ENCODE measurements at places on chromosomes 11 and 22. TPM values are rescaled to one million over a fixed set of nuclear protein-coding genes. Genes with fewer than 3 reads are reported as not detected.

GRCh38 chr11:61413496-61413895 lies 16.3 kb downstream of the CPSF7 start:
- DNase-seq, result no peak
- no peak overlapping the region for H3K4me3 ChIP-seq

GRCh38 chr11:118883368-118884071 lies at the start of gene CXCR5:
Gene CXCR5 (plus strand): TSS chr11:118883892. CDS start chr11:118883942, 50 bp downstream.
- no peak within 1 kb of the TSS for H3K27ac ChIP-seq
- no peak for DNase-seq
- no peaks in the 10 kb centered on the region for H3K36me3 ChIP-seq
- H3K27me3 ChIP-seq, result peaks cover 3% of the 10 kb centered on the region
- H3K4me3 ChIP-seq, result no peak within 1 kb of the TSS

- H3K4me3 ChIP-seq, result no peak overlapping the region
- no peaks in the 10 kb centered on the region for H3K36me3 ChIP-seq
- no peak overlapping the region for H3K27ac ChIP-seq
- no peaks in the 10 kb centered on the region for H3K27me3 ChIP-seq
Observed at GRCh38 chr11:129976328-129976727, 26.3 kb downstream of the PRDM10 start.

DNA sequence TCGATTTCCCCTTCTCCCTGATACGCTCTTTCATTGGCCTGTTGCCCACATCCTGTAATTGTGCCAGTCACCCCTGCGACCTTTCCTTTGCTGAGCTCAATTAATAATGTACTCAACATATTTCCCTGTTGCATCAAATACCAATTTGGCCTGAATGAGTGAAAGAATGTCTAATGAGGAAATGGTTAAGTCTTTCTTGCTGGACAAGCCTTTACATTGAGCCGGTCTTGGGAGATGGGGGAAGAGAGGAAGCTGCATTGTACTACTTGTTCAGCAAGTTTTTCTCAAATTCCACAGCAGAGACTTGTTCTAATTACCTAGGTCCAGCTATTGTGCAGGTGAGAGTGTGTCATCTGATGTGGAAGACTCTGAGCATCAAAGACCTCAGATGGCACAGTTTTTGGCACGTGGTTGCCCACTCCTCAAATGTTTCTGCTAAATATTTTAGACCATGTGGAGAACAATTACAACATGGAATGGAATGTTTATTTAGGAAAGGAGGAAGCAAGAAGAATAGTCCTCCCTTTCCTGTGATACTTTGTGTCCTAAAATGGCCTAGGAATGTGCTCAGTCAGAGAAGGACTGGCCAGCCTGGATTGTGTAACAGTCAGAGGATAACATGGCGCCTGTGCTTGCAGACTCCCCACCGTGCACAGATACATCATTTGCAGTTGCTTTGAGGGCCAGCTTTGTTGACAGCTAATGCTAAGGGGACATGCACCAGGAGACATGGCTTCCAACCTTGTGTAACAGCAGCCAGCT lies 129.5 kb upstream of the E2F8 start:
- no peaks in the 10 kb centered on the region for H3K36me3 ChIP-seq
- H3K4me3 ChIP-seq, result no peak overlapping the region
- no peak for DNase-seq
- no peaks in the 10 kb centered on the region for H3K27me3 ChIP-seq

DNA sequence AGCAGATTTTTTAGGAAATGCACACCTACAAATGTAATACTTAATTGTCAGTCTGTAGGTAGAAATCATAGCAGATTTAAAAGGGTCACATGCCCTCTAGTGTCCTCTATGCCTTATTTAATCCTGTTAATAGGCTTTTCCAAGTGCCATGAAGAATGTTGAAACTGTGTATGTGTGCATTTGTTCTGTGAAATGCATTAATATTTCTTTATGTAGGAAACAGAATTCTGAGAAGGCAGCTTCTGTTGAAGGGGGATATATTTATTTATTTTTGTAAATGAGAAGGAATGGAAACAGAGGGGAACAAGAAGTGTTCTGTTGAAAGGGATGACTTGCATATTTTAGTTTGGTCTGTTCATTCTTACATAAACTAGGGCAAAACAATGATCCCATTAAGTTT lies 51.0 kb downstream of the SVIP start:
- DNase-seq, result peak; percentile 4
- H3K27ac ChIP-seq, result no peak overlapping the region
- H3K4me3 ChIP-seq, result no peak overlapping the region
- no peaks in the 10 kb centered on the region for H3K36me3 ChIP-seq
- peaks cover 9% of the 10 kb centered on the region for H3K4me1 ChIP-seq
- no peaks in the 10 kb centered on the region for H3K27me3 ChIP-seq

GRCh38 chr11:71246559-71246958 lies 5.8 kb downstream of the SHANK2 start:
- DNase-seq, result no peak
- peaks cover 5% of the 10 kb centered on the region for H3K36me3 ChIP-seq
- H3K27me3 ChIP-seq, result no peaks in the 10 kb centered on the region
- no peak overlapping the region for H3K27ac ChIP-seq
- H3K4me1 ChIP-seq, result peaks cover 85% of the 10 kb centered on the region

DNA sequence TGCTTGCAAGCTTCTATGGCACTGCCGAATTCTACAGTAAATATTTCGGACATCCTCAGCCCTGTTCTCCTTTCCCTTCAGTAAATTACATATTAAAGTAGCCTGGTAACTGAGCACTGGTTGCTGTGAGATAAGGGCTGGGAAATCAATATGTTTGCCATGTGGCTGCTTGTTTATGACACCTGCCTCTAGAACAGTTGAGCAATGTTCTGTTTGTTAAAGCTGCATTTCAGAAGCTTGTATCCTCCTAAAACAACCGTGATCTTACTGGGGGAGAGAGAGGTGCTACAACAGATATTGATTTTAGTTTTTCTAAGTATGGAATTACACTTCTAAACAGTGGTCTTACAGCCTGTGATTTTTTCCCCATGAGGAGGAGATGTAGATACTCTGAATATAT lies 39.4 kb downstream of the ZBTB16 start:
- H3K27ac ChIP-seq, result no peak overlapping the region
- H3K4me1 ChIP-seq, result peaks cover 27% of the 10 kb centered on the region
- DNase-seq, result peak; percentile 32
- H3K4me3 ChIP-seq, result no peak overlapping the region
- H3K27me3 ChIP-seq, result 0 out of 2 replicates have a peak, but pooled peaks cover 2% of the 10 kb centered on the region

- DNase-seq, result no peak
- no peak overlapping the region for H3K4me3 ChIP-seq
- no peak overlapping the region for H3K27ac ChIP-seq
- no peaks in the 10 kb centered on the region for H3K27me3 ChIP-seq
Observed at GRCh38 chr22:19868773-19869471, 14.2 kb upstream of the GNB1L start.

DNA sequence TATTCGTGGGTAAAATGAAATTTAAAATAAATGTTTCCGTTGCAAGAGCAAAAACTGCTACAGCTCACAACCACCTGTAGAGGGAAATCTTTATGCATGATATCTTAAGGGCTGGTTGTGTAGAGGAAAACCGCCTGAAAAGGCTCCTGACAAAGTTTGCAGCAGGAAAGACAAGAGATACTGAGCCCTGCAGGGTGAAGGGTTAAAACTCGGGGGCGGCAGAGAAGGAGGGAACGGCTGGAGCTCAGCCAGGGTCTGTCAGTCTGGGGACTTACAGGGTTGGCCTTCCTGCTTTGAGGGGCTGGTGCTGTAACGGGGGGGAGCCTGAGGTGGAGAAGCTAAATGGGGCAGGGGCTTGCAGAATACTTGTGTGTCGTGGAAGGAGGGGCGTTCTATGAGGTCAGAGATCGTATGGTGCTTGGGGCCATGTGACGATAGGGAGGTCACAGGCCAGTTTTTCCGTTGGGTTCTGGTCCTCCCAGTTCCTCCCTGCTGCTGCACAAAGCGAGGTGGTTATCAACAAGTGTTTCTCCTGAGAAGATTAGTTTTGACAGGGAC lies 122.9 kb upstream of the HSD17B12 start:
- no peak overlapping the region for H3K27ac ChIP-seq
- peaks cover 4% of the 10 kb centered on the region for H3K27me3 ChIP-seq
- H3K4me3 ChIP-seq, result no peak overlapping the region
- 0 out of 2 replicates have a peak, but pooled peaks cover 7% of the 10 kb centered on the region for H3K4me1 ChIP-seq

DNA sequence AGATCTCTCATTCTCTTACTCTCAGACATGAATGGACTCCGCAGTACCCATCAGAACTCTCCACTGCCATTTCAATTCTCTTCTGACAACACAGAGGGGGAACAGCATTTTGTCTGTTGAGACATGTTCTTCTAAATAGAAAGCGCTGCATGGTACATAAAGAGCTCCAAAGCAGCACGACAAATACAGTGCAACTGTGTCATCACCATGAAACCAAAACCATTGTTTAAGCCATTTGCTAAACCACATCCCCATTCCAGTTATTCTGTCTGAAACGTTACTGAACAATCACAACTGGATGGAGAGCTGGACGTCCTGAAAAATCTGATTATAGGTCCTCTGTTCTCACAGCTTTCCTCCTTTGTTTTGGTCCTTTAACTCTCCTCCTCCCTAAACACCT lies 17.9 kb upstream of the TENM4 start:
- no peak overlapping the region for H3K27ac ChIP-seq
- H3K4me3 ChIP-seq, result no peak overlapping the region
- H3K4me1 ChIP-seq, result no peaks in the 10 kb centered on the region

TESMIN gene
- 0.60 TPM for total RNA-seq

PHF21B gene
- total RNA-seq, result not detected

MAJIN gene
- not detected for total RNA-seq

MYO7A gene
- 7.5 TPM for total RNA-seq

Data from HepG2 (cell line).